NCI-H2029 (cell line): ENCODE measurements at places on chromosomes 12 and 14.

- no peak for DNase-seq
These were observed 5.0 kb downstream of the CDCA4 start for GRCh38 chr14:105015905-105016304.

GRCh38 chr14:96091941-96092411 is 52.8 kb downstream of the C14orf132 start:
- DNase-seq, result no peak

GRCh38 chr14:20746566-20746965 is 879 bp downstream of the EDDM3A start:
- no peak for DNase-seq

GRCh38 chr14:53591816-53592215 is 364.8 kb downstream of the BMP4 start:
- no peak for DNase-seq

GRCh38 chr14:54625112-54625511 is 58.2 kb downstream of the SAMD4A start:
- DNase-seq, result no peak

- DNase-seq, result no peak
These were observed 14.7 kb upstream of the CDH24 start for GRCh38 chr14:23071921-23072539.
